ENCODE measurements at places on chromosomes 5 and 9.

GRCh38 chr5:125486634-125487033 is 740.2 kb upstream of the ZNF608 start:
- DNase-seq: no peak
- H3K4me1 ChIP-seq: no peaks in the 10 kb centered on the region
- H3K27me3 ChIP-seq: no peaks in the 10 kb centered on the region
- H3K36me3 ChIP-seq: no peaks in the 10 kb centered on the region

DNA sequence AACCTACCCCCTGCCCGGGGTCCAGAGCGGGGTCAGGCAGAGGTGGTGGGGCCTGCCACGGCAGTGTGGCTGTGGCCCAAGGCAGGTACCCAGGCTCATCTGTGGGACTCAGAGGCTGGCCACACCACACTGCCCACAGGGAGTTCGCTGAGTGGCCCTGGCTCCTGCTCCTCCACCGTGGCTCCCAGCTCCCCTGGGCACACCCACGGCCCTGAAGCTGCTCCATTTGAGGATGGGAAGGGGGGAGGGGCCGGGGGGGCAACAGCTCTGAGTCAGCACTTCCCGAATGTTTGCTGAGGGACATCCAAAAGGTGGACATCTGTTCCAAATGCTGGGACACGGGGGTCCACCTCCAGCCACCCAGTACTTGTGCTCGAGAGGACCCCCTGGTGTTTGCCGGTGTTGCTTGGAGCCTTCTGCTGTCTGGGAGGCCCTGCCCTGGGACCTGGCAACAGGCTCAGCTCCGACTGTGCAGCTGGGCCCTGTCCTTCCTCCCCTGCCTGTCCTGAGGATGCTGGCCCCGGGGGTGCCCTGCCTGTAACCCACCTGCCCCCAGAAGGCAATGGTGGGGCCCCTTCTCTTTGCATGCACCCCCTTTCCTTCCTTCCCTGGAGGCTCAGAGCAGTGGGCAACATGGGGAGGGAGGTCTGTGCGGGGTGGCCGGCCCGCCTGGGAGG is 2.5 kb upstream of the NRARP start:
- no peak overlapping the region for H3K4me3 ChIP-seq
- peak overlapping the region; percentile 65 for H3K27ac ChIP-seq
- peaks cover 47% of the 10 kb centered on the region for H3K27me3 ChIP-seq
- no peaks in the 10 kb centered on the region for H3K36me3 ChIP-seq
- H3K4me1 ChIP-seq: peaks cover 78% of the 10 kb centered on the region

GRCh38 chr5:14208071-14209021 is 65.2 kb downstream of the TRIO start:
- no peaks in the 10 kb centered on the region for H3K27me3 ChIP-seq
- H3K27ac ChIP-seq: no peak overlapping the region
- H3K4me1 ChIP-seq: peaks cover 73% of the 10 kb centered on the region
- H3K4me3 ChIP-seq: no peak overlapping the region
- H3K36me3 ChIP-seq: no peaks in the 10 kb centered on the region
- DNase-seq: no peak

DNA sequence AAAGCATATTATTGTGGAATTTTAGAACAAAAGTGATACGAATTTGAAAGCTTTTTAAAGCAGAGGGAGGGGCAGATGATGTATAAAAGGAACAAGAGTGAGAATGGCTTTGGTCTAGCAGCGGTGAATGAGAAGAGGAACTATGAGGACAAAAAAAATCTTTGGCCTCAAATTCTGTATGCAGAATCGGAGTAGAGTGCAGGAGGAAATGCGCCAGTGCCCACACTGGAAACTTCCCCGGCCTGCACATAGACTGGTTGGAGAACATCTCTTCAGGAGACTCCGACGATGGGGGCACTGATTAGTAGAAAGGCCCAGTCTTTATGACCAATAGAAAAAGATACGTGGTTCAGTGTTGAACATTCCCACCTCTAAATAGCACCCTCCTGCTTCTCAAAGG is 51.3 kb downstream of the SLC46A2 start:
- H3K36me3 ChIP-seq: peaks cover 44% of the 10 kb centered on the region
- no peak overlapping the region for H3K27ac ChIP-seq
- no peak for DNase-seq
- H3K4me3 ChIP-seq: no peak overlapping the region
- H3K27me3 ChIP-seq: no peaks in the 10 kb centered on the region
- H3K4me1 ChIP-seq: no peaks in the 10 kb centered on the region

- H3K4me1 ChIP-seq: no peaks in the 10 kb centered on the region
- H3K4me3 ChIP-seq: no peak overlapping the region
- no peaks in the 10 kb centered on the region for H3K27me3 ChIP-seq
- no peak overlapping the region for H3K27ac ChIP-seq
Observed at GRCh38 chr9:17878810-17879370, 300.0 kb downstream of the SH3GL2 start.

GRCh38 chr5:140168371-140168770 is 6.6 kb upstream of the CYSTM1 start:
- peaks cover 8% of the 10 kb centered on the region for H3K4me1 ChIP-seq
- H3K4me3 ChIP-seq: no peak overlapping the region
- H3K27me3 ChIP-seq: no peaks in the 10 kb centered on the region
- no peaks in the 10 kb centered on the region for H3K36me3 ChIP-seq

DNA sequence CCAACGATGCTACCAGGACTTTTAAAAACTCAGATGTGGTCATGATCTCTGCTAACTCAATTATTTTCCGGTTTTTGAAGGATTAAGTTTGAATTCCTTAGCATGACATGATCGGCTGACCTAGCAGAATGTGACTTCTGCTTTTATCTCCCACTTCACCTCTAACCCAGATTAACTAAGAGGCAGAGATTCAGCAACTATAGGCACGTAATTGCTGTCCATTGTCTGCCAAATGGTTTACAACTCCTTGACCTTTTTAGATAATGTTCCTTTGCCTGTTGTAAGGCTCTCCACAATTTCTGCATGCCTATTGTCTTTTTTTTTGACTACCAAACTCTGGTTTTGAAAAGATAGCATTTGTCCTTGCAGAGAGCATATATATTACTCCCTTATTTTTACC is 268.2 kb downstream of the BRINP1 start:
- no peaks in the 10 kb centered on the region for H3K4me1 ChIP-seq
- no peak overlapping the region for H3K4me3 ChIP-seq
- H3K27me3 ChIP-seq: no peaks in the 10 kb centered on the region
- H3K27ac ChIP-seq: no peak overlapping the region
- DNase-seq: no peak

GRCh38 chr5:142846406-142846805 is 76.2 kb downstream of the ARHGAP26 start:
- H3K27ac ChIP-seq: peak overlapping the region; percentile 66
- H3K36me3 ChIP-seq: no peaks in the 10 kb centered on the region
- no peak for DNase-seq
- H3K4me3 ChIP-seq: no peak overlapping the region
- H3K27me3 ChIP-seq: no peaks in the 10 kb centered on the region

All from heart left ventricle (tissue), 16 donors.